ENCODE measurements at places on chromosomes 6 and 20.

- no peak for DNase-seq
Observed at GRCh38 chr20:10637563-10637962, 36.2 kb downstream of the JAG1 start.

DNA sequence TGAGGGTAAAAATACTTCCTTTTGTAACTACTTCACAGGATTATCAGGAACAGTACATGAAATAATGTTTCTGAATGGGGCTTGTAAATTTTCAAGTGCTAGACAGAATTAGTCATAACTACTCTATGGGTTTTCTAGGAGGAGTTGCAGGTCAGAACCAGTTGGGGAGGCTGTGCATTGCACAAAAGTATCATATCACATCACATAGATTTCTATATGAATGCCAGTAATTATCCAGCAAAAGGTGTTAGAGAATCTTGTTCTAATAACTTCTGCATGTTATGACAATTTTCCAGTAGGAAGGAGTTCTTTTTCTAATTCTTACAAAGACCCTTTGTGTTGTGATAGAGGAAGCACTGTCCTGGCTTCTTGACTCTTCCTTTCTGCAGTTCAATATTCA, 551.6 kb downstream of the COL12A1 start:
- no peak for DNase-seq

GRCh38 chr20:12077875-12078274, 160.2 kb downstream of the BTBD3 start:
- DNase-seq, result no peak

- no peak for DNase-seq
Observed at GRCh38 chr6:41037107-41037900, 1.7 kb downstream of the UNC5CL start.

DNA sequence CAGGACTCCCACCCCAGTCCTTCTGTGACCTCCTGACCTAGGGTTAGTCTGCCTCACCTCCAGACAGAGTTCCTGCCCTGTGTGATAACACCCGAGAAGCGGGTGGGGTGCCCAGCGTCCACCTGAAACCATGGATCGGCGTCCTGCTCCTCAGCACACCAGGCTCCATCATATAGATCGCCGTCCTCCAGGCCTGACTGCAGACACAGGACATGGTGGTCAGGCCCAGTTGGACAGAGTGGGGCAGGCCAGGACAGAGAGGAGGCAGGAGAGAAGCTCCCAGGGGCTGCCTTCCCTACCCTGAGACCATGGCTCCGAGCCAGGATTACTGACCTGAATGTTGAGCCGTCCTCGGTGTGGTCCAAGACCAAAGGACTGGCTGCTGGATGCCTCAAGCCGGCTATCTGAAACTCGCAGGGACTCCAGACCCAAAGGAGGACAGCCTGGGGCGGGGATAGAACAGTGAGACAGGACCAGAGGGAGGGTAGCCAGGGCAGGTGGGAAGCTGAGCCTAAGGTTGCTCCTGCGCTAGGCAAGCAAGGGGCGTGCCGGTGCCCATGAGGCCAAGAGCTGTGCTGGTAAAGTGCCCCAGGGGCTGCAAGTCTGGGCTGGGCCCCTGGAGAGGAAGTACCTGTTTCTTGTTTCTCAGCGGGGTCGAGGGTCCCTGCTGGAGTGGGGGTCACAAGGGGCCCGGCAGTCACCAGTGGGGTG, 2.2 kb downstream of the CPXM1 start:
- no peak for DNase-seq

GRCh38 chr20:57383447-57384347, 7.5 kb upstream of the RBM38 start:
- DNase-seq, result no peak

DNA sequence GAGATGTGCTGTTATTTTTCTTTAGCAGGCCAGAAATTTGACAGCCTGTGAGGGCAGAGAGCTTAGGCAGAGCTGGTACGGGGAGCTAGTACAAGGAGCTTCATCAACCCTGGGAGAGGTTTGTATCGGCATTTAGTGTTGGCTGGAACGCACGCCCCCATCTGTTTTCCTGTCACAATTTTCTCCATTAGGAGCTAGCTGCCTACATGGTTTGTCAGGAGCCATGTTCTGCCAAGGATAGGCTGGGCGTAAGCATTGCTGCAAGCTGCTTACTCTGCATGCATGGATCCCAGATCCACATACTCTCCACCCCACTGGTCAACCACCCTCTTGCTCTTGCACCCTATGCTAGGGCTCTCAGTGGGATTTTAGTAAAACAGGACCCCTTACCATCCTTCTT, 449.0 kb upstream of the CHD6 start:
- DNase-seq, result no peak

GRCh38 chr6:113434641-113435040, 422.5 kb upstream of the MARCKS start:
- DNase-seq, result no peak

GRCh38 chr20:41258474-41258873, 59.1 kb downstream of the ZHX3 start:
- no peak for DNase-seq

DNA sequence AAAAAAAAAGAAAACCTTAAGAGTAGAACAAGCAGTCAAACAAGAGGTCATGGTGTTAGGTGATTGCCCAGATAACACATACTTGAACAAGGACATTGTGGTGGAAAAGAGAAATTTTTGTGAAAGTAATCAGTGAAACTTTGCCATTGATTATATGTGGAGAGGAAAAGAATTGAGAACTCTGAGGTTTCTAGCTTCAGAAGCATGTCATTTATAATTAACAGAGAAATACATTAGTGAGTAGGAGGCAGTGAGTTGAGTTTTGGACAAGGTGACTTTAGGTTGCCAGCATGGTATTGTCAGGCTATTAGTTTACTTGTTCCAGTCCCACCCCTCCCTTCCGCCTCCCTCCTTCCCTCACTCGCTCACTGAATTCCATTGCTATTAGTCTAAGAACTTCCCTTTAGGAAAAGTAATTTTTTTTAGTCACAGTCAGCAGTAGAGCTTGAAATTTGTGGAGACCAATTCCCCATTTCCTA, 17.2 kb downstream of the TAB2 start:
- DNase-seq, result no peak

- DNase-seq, result no peak
Observed at GRCh38 chr6:158560836-158561320, 987 bp downstream of the TMEM181 start.

DNA sequence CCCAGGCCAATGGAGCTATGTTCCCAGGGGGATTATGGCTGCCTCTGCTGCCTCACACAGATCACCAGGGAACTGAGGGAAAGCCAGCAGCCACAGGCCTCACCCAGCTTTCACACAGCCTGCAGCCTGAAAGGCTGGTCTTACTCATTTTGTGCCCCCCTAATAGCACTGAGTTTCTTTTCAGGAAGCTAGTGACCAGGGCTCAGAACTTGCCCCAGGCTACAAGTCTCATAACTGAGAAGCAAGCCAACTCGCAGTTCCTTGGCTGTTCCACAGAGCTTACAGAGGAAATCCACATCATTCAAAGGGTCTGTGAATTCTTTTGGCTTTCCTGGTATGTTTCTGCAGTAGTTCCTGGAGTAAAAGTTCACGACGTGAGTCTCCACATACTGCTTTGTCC, 524.8 kb upstream of the GJE1 start:
- DNase-seq, result no peak

- DNase-seq, result peak; percentile 64
Observed at GRCh38 chr6:31572041-31572911, at the start of gene LTA. Gene LTA (plus strand): TSS chr6:31572289. CDS start chr6:31572743, 454 bp downstream.

DNA sequence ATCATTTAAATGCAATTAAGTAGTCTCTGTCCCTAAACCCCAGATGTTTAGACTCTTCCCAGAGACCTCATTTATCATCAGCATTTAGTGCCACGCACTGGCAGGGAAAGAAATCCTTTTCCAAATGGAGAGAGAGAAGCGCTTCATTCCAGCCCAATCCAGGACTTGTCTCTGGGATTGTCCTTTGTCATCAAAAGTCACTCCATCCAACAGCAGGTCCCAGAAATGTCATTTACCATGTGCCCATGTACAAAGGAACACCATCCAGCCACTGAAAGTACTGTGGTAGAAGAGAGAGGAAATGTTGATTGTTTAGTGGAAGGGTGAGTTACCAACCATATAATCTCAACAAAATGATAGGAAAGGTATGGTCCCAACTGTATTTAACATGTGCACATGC, 66.9 kb upstream of the SMIM28 start:
- no peak for DNase-seq

- DNase-seq, result no peak
Observed at GRCh38 chr6:34672657-34673043, 23.9 kb downstream of the ILRUN start.

DNA sequence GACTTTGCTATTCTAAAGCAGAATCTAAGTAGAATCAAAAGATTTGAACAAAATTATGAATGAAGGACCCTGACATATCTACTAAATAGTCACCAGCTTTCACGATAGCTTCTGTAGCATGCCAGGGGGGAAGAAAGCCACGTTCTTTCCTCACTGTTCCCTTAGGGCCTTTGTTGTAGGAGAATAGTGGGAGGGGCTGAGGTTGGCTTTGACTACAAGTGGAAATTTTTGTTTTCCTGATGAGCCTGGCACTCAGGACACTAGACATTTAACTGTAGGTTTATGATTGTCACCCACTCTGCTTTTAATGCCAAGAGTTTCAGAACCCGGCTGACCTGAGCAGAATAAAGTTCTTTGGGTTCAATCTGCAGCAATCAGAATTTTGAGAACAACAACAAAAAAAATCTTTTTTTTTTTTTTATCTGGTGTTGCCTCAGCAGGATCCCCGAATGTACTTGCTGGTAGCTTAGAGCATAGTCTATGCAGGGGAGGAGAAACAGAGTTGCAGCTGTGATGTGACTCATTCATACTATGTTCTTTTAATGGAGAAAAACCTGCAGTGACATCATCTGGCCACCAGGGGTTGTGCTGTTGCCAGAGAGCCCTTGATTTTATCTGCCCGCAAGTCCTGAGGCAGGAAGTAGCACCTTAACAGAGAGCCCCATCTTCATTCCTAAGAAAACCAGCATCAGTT, 38.5 kb downstream of the TPD52L1 start:
- DNase-seq, result peak; percentile 18

GRCh38 chr6:41271901-41272395, 14.5 kb downstream of the TREM1 start:
- no peak for DNase-seq

GRCh38 chr20:24991897-24992486, 559 bp downstream of the APMAP start:
- DNase-seq, result peak; percentile 7

- no peak for DNase-seq
Observed at GRCh38 chr6:114648847-114649246, 306.0 kb upstream of the HS3ST5 start.

GRCh38 chr6:24721461-24722215, 2.7 kb upstream of the C6orf62 start:
- DNase-seq, result no peak

GRCh38 chr20:31675828-31676608, 38.3 kb downstream of the COX4I2 start:
- DNase-seq, result no peak

DNA sequence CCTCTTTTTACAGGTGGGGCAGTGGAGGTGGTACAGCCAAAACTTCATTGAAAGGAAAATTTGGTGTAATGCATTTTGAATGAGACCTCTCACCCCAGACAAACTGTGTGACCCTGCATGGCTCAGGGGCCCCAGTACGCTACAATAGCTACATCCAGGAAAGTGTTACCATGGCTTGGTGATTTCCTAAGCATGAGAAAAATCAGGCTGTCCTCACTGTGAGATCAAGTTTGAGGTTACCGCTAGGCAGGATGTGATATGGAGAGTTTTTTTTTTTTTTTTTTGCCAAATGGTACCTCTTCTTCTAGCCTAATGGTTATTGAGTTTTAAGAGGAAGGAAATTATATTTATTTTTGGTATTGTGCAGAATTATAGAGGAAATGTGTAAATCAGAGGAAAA, 305.3 kb downstream of the CD83 start:
- DNase-seq, result no peak
